ENCODE measurements at places on chromosomes 11 and 22.

- DNase-seq: no peak
Observed at GRCh38 chr11:69984457-69985261, 93.5 kb upstream of the ANO1 start.

GRCh38 chr22:36415415-36416168 is 27.8 kb upstream of the MYH9 start:
- no peak for DNase-seq

- no peak for DNase-seq
Observed at GRCh38 chr11:113581713-113582112, 106.5 kb upstream of the DRD2 start.

- no peak for DNase-seq
Observed at GRCh38 chr11:115179636-115180035, 324.6 kb downstream of the CADM1 start.

DNA sequence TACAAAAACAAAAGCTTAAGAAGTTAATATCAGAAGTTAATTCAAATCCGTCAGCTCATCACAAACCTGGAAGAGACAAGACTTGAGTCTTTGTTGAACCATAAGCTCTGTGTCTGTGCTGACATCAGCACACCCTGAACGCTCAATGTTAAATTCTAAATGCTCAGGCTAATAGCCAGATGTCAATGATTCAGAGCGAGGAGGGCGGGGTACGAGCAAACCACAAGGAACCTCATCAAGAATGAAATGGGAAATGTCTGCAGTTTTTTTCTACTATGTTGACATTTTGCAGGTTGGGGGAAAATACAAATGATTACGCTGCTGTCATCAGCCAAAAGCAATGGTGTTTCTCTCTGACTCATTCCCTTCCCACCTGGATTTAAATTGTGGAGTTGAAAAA is 1057.2 kb downstream of the NTM start:
- DNase-seq: no peak

DNA sequence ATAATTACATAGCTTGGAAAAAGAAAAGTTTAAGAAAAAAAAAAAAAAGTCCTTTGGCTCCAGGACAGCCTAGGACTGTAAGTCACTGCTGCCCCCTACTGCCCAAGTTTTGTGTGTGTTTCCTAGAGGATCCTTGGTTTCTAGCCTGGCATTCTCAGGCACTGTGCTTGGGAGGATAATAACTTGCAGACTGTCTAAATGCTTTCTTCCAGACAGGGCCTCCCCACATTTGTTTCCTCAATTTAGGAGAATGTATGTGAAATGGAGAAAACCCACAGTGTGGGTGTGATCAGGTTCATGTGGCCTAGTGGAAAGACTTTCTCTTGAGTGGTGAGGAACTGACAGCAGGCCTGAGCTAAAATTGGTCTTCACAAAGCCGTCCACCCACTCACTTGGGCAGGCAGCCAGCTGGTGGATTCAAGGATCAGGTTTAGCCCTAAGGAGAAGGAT is 191.0 kb downstream of the NAV2 start:
- peak; percentile 25 for DNase-seq

DNA sequence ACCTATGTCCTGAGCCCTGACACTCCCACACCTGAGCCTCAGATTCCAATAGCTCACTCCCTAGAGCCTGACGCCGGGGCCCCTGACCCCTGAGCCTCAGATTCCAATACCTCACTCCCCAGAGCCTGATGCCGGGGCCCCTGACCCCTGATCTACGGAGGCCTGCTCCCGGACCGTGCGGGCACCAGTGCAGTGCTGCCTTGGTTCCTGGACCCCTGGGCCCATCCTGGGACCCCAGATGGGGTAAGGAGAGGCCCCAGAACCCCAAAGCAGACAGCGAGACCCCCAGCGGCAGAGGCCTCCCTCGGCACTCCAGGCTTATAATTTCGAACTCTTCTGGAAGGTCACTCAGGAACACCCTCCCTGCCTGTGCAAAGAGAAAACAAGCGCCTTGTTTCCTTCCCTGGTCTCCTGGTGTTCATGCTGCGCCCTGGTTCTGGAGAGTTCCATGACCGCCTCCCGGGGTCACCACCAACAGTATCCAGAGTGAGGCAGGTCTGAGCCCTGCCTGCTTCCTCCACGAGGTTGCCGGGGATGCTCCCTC is 7.5 kb downstream of the SUSD2 start:
- no peak for DNase-seq

DNA sequence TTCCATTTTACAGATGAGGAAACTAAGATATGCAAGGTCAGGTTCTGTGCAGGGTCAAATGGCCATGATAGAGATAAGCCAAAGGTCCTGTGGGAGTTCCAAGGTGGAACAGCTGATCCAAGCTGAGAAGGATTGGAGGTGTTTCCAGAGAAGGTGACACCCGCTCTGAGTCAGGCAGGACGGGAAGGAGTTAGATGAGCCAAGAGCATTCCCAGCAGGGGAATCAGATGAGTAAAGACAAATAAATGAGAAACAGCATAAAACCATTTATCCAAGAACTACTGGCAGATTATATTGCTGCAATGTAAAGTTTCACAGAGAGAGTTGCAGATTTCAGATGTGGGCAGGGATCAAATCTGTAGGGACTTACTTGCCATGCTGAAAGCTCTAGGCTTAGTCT is 18.9 kb upstream of the HEPHL1 start:
- DNase-seq: no peak

GRCh38 chr11:119673759-119674336 is 55.2 kb downstream of the NECTIN1 start:
- peak; percentile 28 for DNase-seq

- no peak for DNase-seq
Observed at GRCh38 chr11:69716099-69716498, 12.3 kb upstream of the FGF19 start.

- DNase-seq: no peak
Observed at GRCh38 chr22:49856343-49856742, 2.7 kb downstream of the ZBED4 start.

DNA sequence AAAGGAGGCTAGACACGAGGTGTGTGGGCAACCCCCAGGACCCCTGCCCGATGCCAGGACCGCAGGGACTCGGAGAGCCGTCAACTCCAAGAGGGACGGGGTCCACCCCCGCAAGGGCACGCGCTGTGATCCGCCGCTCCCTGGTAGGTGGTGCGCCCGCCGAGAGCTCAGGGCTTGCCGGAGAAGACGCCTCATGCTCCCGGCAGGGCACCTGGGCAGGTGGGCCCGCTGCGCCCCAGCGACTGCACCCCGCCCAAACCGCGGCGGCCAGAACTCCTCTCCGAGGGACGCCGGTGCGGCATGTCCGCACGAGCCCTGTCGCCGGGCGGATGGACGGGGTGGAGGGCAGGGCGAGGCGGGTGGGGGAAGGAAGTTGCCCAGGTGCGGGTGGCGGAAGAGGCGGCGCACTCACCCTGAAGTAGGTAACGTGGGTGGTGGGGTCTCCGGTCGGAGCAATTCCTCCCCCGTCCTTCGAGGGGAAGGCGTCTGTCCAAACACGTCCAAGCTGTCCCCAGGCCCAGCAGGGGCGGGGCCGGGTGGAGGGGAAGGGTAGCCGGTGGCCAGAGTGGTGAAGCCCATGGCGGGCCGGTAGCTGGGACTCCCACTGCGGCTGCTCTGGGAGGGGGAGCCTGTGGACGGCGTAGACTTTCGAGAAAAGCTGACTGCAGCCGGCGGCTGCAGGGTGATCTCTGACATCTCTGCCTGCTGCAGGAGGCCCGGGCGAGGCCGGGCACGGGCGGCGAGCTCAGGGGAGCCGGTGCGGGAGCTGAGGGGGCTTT is 37.2 kb downstream of the IGSF9B start:
- DNase-seq: no peak

- no peak for DNase-seq
Observed at GRCh38 chr11:57983191-57983590, 40.5 kb upstream of the OR9Q1 start.

DNA sequence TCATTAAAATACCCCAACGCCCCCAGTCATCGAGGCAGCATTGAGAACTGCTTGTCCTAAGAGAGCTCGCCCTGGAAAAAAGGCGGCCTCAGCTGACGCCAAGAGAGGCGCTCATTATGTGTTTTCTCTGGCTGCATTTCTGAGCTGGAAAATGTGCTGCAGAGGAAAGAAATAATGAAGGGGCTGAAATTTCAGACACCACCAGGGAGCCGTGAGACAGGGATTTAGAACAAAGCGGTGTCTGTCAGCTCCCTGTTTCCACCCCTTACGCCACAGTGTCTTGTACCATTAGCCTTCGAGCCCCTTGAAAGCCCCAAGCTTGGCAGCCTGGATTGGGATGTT is 14.4 kb downstream of the USH1C start:
- DNase-seq: no peak

GRCh38 chr22:20238901-20239675 is 29.0 kb downstream of the RTN4R start:
- peak; percentile 38 for DNase-seq

DNA sequence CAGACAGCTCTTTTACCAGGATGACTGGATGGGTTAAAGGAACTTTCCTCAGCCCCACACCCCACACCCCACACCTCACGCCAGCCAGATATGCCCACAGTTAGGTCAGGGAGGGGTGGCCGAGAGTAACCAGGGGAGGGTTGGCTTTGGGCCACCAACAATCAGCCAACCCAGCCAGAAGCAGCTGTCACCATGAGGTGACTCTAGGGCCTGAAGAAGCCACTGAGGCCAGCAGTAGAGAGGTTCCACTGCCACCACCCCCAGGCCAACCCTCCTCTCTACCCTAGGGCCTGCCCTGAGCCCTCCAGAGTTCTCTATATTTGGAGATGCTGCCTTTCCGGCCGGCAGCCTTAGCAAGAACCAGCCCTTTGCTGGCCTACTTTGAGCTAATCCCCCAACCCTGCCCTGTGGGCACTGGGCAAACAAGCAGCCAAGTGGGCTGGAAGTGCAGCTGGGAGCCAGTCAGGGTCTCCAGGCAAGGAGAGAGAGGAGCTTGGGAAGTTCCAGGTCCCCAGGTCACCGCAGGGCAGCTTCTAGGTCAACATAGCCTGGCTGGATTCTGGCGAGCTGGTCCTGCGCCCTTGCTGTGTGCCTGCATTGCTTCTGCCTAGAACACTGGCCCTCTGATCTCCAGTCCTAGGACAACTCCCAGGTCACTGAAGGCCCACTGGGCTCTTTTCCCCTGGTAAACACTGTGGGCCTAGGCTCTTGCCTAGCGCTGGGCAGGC is 12.0 kb upstream of the SYT8 start:
- DNase-seq: no peak

DNA sequence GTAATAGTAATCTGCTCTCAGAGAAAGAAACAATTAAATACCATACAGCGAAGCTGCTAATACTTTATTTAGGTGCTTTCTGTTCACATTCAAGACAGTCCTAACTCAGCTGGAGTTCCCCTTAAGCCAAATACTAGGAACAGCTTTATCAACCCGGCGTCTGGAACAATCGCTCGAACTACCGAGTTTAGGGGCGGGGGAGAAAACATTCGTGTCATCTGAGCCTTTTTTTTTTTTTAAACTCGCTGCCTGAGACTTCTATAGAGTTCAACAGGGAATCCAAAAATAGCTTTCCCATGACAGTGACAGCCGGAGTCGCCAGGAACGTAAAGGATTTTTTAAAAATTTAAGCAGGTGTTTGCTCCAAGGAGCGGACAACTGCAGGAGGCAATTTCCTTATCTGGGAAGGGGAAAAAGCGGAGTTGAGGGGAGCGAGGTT is 852 bp downstream of the TRAF6 start:
- DNase-seq: peak; percentile 26

- DNase-seq: no peak
Observed at GRCh38 chr11:125053167-125053566, 9.9 kb upstream of the SLC37A2 start.

DNA sequence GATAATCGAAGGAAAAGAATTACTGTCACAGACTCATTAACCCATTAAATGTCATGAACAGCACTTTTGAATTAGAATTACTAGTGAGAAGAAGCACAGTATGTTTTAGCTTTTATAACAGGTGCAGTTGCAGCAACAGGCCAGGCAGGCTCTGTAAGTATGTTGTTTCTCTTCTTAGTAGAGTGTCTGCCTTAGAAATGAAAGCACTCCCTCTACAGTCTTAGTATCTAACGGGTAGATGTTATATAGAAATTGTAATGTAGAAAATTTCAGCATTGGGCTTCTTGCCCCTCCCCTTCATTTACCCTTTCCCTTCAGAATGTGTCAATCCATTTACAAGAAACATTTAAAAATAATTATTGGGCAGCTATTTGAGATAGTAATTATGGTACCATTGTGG is 87.4 kb downstream of the HIPK3 start:
- DNase-seq: no peak
